Activated CD4-positive, alpha-beta T cell treated with anti-CD3 and anti-CD28 coated beads, Interleukin-2, amount 10 ng/mL, durations not matched to agents 7 days and 5 days (primary cell): ENCODE measurements at places on chromosomes 1 and 21.

DNA sequence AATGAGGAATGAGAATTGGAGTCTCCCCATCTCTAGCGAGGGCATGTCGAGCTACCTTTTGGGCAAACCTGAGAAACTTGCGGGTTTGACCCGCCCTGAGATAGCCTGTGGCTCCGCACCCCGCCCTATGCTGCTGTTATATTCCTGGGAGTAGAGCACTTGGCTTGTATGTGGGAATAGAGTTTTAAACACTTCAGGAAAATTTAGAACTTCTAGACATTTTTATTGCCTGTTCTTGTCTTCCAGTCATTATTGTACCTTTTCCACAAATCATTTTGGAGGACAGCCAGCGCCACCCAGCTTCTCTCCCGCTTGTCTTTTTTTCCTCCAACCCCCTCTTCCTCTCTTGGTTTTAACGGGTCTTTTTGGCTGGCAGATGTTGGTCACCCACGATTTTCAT lies 738 bp downstream of the GNPAT start:
- DNase-seq: peak; percentile 7

- no peak for DNase-seq
Measured at GRCh38 chr1:31429583-31429982, 16.6 kb downstream of the SERINC2 start.

DNA sequence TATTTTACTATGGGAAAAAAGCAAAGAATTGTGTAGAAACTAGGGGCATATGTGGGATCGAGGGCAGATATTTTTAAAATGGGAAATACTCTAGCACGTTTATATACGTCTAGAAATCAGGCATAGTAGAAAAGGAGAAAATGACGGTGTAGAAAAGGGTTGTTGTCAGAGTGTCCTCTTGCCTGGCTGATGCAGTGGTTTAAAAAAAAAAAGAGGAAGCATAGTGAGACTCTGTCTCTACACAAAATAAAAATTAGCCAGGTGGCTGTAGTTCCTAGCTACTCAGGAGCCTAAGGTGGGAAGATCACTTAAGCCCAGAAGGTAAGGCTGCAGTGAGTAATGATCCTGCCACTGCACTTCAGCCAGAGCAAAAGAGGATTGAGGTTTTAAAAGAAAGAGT lies 64.7 kb upstream of the LRRC7 start:
- DNase-seq: no peak

DNA sequence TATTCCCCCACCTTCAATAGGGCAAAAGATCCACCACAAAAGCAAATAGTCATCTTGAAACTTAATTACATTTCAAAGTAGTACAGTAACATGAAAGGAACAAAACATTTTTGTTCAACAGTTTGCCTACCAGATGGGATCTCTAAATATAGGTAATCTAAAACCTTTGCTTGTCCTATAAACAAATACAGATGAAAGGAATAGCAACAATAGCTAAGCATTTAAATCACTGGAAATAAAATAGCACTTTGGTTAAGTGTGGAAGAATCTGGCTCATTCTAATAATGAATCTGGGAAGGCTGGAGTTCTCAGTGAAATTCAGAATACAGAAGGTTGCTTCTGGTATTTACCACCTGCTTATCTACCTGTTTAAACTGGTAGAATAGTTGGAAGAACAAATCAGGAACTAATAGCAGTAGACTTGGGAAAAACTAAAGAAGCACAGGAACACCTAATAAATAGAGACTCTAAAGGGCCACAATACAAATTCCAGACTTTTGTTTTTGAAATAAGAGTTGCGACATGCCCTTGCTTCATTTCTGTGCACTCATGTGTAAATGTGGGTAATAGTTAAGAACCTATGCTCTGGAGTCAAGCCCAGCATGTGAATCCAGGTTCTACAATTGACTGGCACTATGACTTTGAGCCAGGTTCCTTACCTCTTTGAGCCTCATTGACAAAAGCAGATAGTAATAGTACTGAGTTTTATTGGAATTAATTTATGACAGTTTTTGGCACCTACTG lies 2.3 kb upstream of the LYPLAL1 start:
- no peak for DNase-seq

GRCh38 chr1:36588972-36589371 lies 106.3 kb upstream of the CSF3R start:
- no peak for DNase-seq

GRCh38 chr21:44706706-44707581 lies 4.4 kb downstream of the TSPEAR start:
- no peak for DNase-seq

DNA sequence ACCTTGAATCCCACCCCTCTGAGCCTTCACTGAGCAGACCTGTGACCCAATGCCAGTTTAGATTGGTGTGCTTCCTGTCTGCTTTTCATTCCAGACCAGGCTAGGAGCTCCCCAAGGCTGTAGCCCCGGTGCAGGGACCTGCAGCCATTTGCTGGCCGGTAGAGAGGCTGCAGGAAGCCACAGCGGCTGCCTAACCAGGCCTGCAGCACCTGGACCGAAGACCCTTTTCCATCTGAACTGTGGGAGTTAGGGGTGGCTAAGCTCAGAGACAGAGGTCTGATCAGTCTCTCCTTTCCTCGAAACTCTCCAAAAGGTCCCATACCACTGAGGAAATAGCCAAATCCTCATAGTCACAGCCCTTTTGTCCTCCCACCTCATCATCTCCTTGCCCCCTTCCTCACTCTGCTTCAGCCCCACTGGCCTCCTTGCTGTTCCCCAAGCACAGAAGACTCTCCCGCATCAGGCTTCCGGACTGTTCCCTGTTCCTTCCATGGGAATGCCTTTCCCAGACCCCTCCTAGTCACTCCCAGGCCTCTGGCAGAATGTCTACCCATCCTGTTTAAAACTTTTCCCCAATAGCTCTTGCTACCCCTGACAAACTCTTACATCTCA lies 674 bp upstream of the TTC4 start:
- no peak for DNase-seq

GRCh38 chr1:116265931-116266863 lies 106.8 kb upstream of the ATP1A1 start:
- DNase-seq: no peak

DNA sequence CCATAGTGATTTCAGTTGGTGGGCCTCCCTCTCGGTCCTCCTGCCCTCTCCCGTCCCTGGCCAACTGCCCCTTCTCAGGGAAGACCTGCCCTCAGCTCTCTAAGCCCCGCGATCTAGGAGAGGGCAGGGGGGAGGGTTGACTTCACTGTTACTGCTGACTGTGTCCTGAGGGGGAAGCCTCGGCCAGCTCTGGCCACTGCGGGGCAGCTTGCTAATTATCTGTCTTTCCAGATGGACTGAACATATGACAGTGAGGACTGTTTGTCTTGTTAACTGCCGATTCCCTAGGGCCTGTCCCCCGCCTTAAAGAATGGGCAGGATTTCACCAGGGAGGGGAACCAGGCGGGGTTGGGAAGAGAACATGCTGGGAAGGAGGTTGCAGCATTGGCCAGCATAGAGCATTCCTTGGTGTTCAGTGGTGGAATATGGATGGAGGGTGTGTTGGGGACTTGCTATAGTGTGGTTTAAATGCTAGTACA lies 22.9 kb downstream of the NIPAL3 start:
- DNase-seq: no peak

DNA sequence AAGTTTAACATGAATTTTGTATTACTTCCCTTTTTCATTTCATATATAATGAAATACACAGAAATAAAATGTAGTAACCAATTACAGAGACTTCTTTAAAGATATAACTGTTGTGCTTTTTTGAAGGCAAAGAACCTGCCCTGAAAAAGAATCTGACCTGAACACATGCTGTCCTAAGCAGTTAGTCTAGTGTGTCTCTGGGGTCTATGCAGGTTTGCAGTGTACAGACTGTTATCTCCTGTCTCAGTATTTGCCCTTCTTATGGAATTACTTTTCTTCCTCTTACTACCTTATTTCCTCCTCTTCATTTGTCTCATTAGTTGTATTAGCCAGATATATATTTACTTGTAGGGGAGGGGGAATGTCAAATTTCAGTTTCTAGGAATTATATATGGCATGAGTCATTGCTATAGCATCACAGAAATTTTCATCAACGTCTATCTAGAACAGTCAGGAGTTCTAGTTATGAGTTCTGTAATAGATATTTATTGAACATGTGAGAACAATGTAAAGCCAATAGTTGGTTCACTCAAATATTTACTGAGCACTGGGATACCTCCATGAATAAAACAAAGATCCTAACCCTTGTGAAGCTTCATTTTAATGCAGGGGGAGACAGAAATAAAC lies 28.4 kb upstream of the PLEKHO1 start:
- no peak for DNase-seq

GRCh38 chr1:35324486-35324885 lies 56.0 kb downstream of the ZMYM4 start:
- no peak for DNase-seq
